Heart right ventricle (tissue), 16 donors: ENCODE measurements at places on chromosomes 2 and 18.

DNA sequence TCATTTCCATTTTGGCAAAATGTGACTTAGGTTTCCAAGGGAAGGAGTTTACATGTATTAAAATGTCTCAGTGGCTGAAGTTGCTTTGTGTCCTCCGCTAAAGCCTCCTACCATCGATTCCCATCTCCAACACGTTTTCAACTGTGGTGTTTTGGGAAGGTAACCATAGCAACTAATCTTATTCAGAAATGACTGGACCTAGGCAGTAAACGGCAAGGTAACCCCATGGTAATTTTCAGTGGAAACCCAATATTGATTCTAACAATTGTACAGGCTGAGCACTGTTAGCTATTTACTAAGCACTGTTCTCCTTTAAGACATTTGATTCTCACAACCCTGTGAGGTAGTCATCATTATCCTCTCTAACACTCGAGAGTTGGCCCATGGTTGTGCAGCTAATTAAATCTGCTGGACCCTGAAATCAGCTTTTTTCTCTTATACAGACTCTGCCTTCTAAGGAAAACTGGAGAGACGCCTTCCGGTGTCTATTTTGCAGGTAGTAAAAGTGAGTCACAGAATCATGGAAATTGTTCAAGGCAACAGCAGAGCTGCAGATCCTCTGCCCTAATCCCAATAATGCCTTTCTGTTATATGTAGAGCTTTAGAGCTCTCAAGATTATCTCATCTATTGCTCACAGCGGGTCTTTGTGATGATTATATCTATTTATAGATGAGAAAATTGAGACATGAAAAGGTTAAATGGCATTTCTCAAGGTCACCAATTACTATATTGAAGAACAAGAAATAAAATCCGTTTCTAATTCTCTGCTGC, 36.2 kb downstream of the FASTKD2 start:
- H3K27me3 ChIP-seq, result no peaks in the 10 kb centered on the region
- no peak for DNase-seq

- H3K36me3 ChIP-seq, result peaks cover 20% of the 10 kb centered on the region
- no peak overlapping the region for H3K27ac ChIP-seq
- H3K4me1 ChIP-seq, result peaks cover 10% of the 10 kb centered on the region
- H3K27me3 ChIP-seq, result no peaks in the 10 kb centered on the region
- DNase-seq, result no peak
These were observed 90.5 kb downstream of the ASAP2 start for GRCh38 chr2:9297156-9297555.

DNA sequence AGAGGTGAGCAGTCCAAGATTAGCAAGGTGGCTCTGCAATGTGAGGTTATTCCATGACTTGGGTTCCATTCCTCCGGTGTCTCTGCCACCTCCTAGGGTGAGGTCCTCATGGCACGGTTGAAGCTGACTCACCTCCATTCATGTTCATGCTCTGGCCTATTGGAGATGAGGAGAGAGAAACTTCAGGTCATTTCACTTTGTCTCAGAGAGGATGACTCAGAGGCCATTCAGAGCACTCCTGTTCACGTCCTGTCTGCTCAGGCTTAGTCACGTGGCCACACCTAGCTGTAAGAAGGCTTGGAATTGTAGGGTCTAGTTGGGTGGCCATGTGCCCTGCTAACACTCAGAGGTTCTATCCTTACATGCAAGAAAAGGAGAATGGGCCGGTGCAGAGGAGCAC, 67.5 kb upstream of the MBOAT2 start:
- no peak overlapping the region for H3K4me3 ChIP-seq
- H3K4me1 ChIP-seq, result no peaks in the 10 kb centered on the region
- no peaks in the 10 kb centered on the region for H3K36me3 ChIP-seq
- no peaks in the 10 kb centered on the region for H3K27me3 ChIP-seq
- no peak overlapping the region for H3K27ac ChIP-seq

DNA sequence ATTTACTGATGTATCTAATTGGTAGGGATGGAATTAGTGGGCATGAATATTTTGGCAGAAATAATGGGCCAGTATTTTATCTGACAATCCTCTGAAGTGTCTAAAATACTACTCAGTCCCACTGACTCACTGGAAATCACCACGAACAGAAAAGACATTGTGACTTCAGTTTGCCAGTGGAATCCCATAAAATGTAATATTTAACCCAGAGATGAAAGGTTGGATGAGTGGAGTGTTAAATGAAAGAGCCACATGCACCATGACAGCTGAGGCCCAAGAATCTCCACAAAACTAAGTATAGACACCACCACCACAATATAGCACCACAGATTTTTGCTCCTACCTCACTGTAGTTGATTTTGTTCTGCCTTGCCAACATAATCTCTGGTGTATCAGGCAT, 103.9 kb downstream of the NEB start:
- H3K27ac ChIP-seq, result no peak overlapping the region
- H3K36me3 ChIP-seq, result no peaks in the 10 kb centered on the region
- no peaks in the 10 kb centered on the region for H3K27me3 ChIP-seq

- H3K27ac ChIP-seq, result no peak overlapping the region
- no peak for DNase-seq
- no peak overlapping the region for H3K4me3 ChIP-seq
- H3K36me3 ChIP-seq, result no peaks in the 10 kb centered on the region
These were observed 278.5 kb upstream of the HNRNPA3 start for GRCh38 chr2:176934131-176934530.

DNA sequence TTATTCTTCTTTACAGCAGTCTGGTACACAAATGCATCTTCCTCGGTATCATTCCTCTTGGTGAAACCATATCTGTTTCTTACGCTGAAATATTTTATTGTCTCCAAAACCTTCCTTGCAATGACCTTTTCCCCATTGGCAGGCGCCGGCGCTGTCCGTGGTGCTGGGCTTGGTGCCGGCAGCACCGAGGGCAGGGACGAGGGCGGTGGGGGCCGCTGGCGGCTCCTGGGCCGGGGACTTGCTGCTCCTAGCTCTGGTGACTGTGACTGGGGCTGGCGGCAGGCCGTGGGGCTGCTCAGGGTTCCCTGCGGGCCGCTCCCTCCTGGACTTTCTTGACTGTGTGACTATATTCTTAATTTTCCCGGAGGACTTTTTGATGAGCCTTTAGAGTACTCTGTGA, 72.5 kb downstream of the GPR39 start:
- no peaks in the 10 kb centered on the region for H3K4me1 ChIP-seq
- no peak overlapping the region for H3K4me3 ChIP-seq
- H3K27me3 ChIP-seq, result peaks cover 3% of the 10 kb centered on the region
- DNase-seq, result peak; percentile 21

GRCh38 chr18:79805926-79806487, 8.3 kb downstream of the KCNG2 start:
- no peaks in the 10 kb centered on the region for H3K27me3 ChIP-seq
- no peak for DNase-seq
- H3K36me3 ChIP-seq, result no peaks in the 10 kb centered on the region
- H3K4me1 ChIP-seq, result no peaks in the 10 kb centered on the region
- no peak overlapping the region for H3K4me3 ChIP-seq
- no peak overlapping the region for H3K27ac ChIP-seq

DNA sequence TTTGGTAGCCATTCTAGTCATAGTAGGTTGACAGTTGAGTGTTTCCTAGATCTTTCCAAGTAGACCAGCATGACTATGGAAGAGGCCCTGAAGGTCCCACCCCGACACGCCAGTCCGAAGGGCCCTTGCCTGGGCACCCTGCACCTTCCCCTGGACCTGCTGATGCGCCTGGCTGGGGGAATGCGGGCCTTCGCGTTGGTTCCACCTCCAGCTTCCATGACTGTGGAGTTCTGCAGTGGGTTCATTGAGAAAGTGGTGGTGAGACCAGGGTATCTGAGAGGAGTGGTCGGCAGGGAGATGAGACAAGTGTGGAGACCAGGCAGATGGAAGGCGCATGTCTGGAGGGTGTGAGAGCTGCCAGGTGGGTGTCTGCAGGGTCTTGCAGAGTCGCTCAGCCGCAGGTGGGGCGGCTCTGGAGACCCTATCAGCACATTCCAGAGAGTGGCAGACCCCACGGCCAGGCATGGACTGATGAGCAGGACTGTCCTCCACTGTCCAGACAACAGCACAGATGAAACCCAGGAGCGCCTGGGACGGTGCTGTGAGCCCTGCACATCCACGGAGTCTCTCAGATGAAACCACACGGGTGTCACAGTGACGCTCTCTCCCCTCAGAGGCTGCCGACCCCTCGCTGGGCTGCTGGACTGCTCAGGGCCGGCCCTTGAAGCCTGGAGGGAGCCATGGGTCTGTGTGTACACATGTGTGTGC, 182.5 kb upstream of the HDAC4 start:
- no peaks in the 10 kb centered on the region for H3K4me1 ChIP-seq
- H3K36me3 ChIP-seq, result no peaks in the 10 kb centered on the region
- DNase-seq, result no peak
- H3K27ac ChIP-seq, result no peak overlapping the region
- no peak overlapping the region for H3K4me3 ChIP-seq
- peaks cover 29% of the 10 kb centered on the region for H3K27me3 ChIP-seq

GRCh38 chr18:26456070-26456491, 92.3 kb downstream of the KCTD1 start:
- no peak for DNase-seq
- peaks cover 8% of the 10 kb centered on the region for H3K4me1 ChIP-seq
- no peak overlapping the region for H3K27ac ChIP-seq

- no peak overlapping the region for H3K27ac ChIP-seq
- H3K4me3 ChIP-seq, result no peak overlapping the region
- H3K36me3 ChIP-seq, result no peaks in the 10 kb centered on the region
These were observed 282.0 kb upstream of the CHST9 start for GRCh38 chr18:27467073-27467472.

DNA sequence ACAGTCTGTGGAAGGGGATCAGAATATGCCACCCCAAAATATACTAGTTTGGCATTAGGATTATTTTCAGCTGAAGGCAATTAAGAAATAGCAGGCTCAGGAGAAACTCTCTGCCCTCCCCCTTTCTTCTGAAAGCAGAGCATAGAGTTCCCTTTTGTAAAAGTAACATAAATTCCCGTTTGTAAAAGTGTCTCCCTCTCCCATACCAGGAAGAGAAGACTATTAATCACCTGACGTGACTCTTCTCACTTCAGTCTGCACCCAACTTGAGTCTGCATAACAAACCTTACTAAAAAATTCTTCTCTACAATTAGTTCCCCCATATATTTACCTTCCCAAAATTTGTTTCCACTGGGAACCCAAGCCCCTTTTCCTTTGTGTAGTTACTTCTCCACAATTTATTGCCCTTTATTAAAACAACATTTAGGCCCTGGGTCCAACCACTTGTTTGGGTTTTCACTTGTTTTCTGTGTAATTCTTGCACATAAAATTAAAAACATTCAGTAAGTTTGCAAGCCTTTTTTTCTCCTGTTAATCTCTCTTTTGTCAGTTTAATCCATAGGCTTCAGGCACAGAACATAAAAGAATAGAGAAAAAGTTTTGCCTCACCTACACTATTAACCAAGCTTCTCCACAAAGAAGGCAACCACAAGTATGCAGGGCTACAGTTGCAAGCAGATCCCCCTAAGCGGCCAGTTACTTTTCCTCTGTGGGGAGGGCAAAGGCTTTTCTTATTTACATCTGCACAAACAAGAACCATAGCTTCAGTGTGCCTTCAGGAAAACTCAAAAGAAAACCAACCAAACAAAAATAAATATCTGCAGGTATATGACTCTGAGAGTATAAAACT, 107.6 kb upstream of the MSH2 start:
- no peaks in the 10 kb centered on the region for H3K27me3 ChIP-seq
- no peaks in the 10 kb centered on the region for H3K4me1 ChIP-seq
- DNase-seq, result no peak
- H3K27ac ChIP-seq, result no peak overlapping the region

- no peaks in the 10 kb centered on the region for H3K36me3 ChIP-seq
- peaks cover 79% of the 10 kb centered on the region for H3K27me3 ChIP-seq
- DNase-seq, result no peak
- H3K4me1 ChIP-seq, result peaks cover 25% of the 10 kb centered on the region
These were observed 642 bp upstream of the KCNK3 start for GRCh38 chr2:26691881-26692278.

- no peak overlapping the region for H3K27ac ChIP-seq
- no peak for DNase-seq
- no peaks in the 10 kb centered on the region for H3K27me3 ChIP-seq
- no peaks in the 10 kb centered on the region for H3K36me3 ChIP-seq
These were observed 290.4 kb upstream of the POU3F3 start for GRCh38 chr2:104563398-104563996.

DNA sequence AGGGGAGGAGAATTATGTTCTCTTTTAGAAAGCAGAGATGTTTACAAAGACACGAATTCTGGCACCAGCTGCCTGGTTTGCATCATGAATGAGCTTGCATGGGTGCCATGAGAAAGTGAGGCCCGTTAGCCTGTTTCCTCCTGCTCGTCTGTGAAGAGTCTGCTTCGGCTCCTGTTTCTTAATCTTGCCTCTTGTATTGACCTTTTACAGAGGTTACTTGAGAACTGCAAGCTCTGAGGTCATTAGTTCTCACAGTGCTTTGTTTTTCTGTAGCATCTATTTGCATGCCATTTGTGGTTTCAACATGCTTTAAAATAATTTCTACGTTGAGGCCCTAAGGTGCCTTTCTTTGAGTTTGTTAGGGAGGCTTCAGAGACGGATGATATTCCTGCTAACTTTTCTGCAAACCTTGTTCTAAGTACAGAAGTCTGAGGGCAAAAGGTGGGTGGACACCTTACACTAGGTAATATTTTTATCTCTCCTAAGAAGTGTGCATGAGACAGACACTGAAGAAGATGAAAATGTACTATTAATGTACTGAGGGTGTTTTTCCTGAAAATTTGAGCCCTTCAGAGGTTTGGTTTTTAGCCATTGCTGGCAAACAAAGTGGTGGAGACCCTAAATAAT, 53.4 kb upstream of the LINC00305 start:
- DNase-seq, result no peak
- H3K4me3 ChIP-seq, result no peak overlapping the region
- H3K27ac ChIP-seq, result no peak overlapping the region
- H3K27me3 ChIP-seq, result no peaks in the 10 kb centered on the region
- no peaks in the 10 kb centered on the region for H3K36me3 ChIP-seq

DNA sequence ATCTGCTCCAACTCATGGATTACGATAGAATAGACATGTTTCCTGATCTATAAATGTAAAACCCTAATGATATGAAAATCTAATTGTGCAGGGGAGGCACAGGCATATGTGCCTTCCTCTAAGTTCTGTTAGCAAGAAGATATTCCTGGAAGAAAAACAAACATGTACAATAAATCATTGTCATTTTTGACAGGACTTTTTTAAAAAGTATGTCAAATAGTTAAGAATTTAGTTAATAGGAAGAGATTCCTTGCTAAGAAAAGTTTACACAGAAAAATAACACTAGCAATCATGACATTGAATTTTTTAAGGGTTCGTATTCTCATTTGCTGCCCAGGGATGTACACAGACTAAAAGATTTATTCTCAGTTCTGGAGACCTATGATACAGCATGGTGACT, 15.3 kb upstream of the CREB1 start:
- no peaks in the 10 kb centered on the region for H3K4me1 ChIP-seq
- H3K27me3 ChIP-seq, result no peaks in the 10 kb centered on the region
- H3K4me3 ChIP-seq, result no peak overlapping the region
- DNase-seq, result no peak

- no peaks in the 10 kb centered on the region for H3K36me3 ChIP-seq
- H3K4me3 ChIP-seq, result no peak overlapping the region
- no peak overlapping the region for H3K27ac ChIP-seq
- H3K27me3 ChIP-seq, result no peaks in the 10 kb centered on the region
- H3K4me1 ChIP-seq, result peaks cover 44% of the 10 kb centered on the region
- no peak for DNase-seq
These were observed 4.2 kb downstream of the CAPN10 start for GRCh38 chr2:240590681-240591111.
